ENCODE measurements at places on chromosomes 3 and 15. TPM values are rescaled to one million over a fixed set of nuclear protein-coding genes. Genes with fewer than 3 reads are reported as not detected.

Gene SACM1L
- 40.7 TPM for total RNA-seq

Gene RASGRP1
- total RNA-seq, result 0.85 TPM

Gene PLIN1
- 0.09 TPM for total RNA-seq

Gene CCDC39
- not detected for total RNA-seq

Gene SAXO2
- 0.19 TPM for total RNA-seq

Gene WNT7A
- not detected for total RNA-seq

Gene FAM81A
- total RNA-seq, result under 0.01 TPM

Gene CFAP92
- total RNA-seq, result not detected

Gene IFT80
- total RNA-seq, result 16.2 TPM

Gene USP8
- total RNA-seq, result 35.1 TPM

Gene CEP19
- total RNA-seq, result 2.4 TPM

Gene ARL6
- total RNA-seq, result 4.6 TPM

Gene GOLGA6A
- not detected for total RNA-seq

Gene KIF9
- 3.8 TPM for total RNA-seq

Gene PPP1R14D
- not detected for total RNA-seq

Gene OR5K1
- not detected for total RNA-seq

Gene CLDND1
- total RNA-seq, result 124 TPM

Gene SEMA5B
- 0.09 TPM for total RNA-seq

Gene MESP2
- total RNA-seq, result 0.18 TPM

Gene TTLL13
- under 0.01 TPM for total RNA-seq

Gene OSBPL10
- 14.7 TPM for total RNA-seq

Gene RPL22L1
- 84.1 TPM for total RNA-seq
